ENCODE measurements at places on chromosomes 2 and 18.

DNA sequence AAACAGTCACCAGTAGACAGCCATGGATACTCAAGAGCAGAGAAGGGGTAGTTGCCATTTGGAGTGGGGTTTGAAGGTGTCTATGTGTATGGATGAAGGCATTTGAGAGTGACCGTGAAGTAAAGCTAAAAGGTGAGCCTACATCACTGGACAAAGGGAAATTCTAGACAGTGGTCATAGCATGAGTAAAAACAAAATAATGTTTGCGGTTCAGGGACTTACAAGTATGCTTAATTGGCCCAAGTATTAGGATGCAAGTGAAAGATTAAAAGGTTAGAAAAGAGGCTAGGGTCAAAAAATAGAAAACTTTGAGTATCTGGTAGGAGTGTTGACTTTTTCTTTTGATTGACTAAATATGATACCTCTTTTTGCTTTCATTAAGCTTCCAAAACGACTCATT, 238.1 kb upstream of the SLC8A1 start:
- DNase-seq, result no peak

DNA sequence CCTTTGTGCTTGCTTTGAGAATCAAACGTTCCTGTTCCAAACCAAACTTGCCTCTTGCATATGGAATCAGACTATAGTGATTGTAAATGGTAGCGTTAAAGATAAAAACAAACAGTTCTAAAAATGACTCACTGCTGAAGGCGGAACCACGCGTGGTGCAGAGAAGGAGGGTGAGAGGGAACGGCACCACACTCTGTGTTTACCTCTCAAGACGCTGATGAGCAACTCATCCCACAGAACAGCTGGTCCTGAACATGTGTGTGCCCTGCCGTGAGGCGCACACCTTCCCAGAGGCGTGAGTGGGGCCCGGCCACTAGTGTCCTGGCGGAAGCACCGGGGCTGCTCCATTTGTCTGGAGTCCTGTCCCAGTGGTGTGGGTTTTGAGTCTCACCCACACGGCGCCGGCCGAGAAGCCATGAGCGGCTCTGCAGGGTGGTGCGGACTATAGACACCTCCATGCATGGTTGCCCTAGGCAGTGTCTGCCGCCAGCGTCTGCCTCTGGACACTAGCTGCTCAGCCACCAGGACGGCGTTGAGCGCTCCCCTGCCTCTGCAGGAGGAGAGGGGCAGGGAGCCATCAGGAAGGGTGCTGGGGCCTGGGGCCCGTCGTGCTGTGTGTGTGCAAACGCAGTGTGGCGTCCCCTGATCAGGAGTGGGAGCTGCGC, 52.1 kb downstream of the NFATC1 start:
- DNase-seq, result no peak

DNA sequence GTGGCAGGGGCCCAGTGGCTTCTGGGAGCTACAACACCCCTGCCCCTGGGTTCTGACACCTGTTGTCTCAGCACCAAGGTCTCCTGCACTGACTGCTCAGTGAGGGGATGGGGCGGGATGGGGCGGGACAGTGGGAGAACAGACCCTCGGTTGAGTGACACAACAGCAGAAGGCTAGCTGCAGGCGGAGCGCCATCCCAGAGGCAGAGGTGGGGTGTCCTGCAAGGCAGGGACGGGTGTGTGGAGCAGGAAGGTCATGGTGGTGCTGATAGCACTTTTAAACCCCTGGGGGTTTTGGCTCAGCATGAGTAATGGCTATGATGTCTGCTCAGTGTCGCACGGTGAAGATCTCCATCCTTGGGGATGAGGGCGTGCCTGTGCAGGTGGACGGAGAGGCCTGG, 105.1 kb downstream of the DGKD start:
- DNase-seq, result no peak

DNA sequence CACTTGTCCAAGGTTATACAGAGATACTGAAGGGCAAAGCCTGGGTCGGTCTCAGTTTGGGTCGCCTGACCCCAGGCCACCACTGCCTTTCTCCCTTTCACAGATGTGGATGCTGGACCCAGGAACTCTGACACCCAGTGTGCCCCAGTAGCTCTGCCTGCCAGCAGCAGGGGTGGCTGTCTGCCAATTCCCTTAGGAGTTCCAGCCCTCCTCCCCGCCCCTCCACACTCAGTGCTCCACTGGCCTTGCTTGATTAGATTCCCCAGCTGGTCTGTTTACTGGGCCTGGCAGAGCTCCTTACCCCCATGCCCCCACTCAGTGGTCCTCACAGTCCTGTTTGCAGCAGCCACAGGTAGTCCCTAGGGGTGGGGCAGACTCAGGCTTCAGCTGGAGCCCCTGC, 75.5 kb downstream of the NPAS2 start:
- DNase-seq, result no peak

GRCh38 chr18:5527603-5528002, 16.2 kb downstream of the EPB41L3 start:
- no peak for DNase-seq

DNA sequence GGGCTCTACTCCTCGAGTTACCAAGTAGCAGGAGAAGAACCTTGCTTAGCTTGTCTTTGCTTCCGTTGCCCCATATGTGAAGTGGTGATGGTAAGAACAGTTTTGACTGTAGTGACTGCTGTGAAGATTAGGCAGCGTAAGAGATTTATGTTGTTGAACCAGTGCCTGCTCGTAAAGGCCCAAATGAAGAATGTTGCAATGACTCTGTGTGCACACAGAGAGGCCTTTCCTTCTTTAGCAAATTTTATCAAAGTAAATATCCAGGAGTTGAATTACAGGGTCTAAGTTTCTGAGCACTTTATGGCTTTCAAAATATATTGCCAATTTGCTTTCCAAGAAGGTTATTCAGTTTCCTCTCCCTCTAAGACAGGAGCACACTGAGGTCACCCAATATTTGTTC, 14.5 kb downstream of the NTSR2 start:
- DNase-seq, result no peak

DNA sequence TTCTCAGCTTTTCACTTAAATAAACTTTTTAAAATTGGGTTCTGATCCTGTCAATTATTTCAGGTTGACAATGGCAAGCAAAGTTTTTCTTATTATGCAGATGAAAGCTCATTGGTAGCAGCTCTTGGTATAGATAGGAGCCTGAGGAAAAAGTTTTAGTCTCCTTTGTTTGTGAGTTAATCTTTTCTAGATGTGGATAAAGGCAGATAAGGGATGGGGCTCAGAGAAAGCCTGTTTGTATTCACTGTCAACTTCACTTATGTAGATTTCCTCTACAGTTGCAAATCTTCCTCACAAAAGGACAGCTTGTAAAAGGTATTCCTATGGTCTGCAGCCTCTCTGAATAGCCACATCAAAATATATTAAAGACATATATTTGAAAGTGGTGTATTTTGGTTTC, 224.5 kb upstream of the SPOPL start:
- DNase-seq, result no peak

Data from stimulated activated CD4-positive, alpha-beta T cell treated with anti-CD3 and anti-CD28 coated beads, TNF-alpha, amount 100 ng/mL, for 48 hours (primary cell).